Activated CD8-positive, alpha-beta memory T cell treated with anti-CD3 and anti-CD28 coated beads, Interleukin-2, amount 50 U/mL, for 4 hours (primary cell): ENCODE measurements at places on chromosomes 16 and 17.
A peak's percentile ranks its signal among the peaks of the same experiment; 100 is the strongest.

GRCh38 chr16:67393111-67393787 is at the start of gene TPPP3:
Gene TPPP3 (minus strand): TSS chr16:67393498. CDS start chr16:67391111, 2,387 bp downstream.
- no peak for DNase-seq

DNA sequence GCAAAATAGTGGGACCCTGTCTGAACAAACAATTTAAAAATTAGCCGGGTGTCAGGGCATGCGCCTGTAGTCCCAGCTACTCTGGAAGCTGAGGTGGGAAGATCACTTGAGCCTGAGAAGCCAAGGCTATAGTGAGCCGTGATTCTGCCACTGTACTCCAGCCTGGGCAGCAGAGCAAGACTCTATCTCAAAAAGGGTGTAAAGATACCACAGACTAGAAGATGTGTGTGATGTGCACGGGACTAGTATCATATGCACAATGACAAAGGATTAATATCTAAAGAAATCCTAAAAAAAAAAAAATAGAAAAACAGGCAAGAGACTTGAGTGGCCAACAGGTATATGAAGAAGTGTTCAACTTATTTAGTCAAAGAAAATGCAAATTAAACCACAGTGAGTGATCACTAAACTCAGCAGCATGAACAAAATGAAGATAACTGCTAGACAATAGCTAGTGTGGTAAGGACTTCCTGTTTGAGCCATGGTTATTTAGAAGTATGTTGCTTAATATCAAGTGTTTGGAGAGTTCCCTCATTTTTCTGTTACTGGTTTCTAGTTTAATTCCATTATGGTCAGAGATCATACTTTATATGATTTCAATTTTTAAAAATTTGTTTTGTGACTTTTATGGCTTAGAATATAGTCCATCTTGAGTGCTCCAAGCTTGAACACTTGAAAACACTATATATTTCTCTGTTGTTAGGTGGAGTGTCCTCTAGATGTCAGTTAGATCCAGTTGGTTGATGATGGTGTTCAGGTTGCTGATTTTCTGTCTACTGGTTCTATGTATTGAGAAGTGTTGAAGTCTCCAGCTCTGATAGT is 14.7 kb upstream of the SLX4 start:
- DNase-seq = no peak

GRCh38 chr16:12672986-12673385 is 130.7 kb downstream of the CPPED1 start:
- no peak for DNase-seq

DNA sequence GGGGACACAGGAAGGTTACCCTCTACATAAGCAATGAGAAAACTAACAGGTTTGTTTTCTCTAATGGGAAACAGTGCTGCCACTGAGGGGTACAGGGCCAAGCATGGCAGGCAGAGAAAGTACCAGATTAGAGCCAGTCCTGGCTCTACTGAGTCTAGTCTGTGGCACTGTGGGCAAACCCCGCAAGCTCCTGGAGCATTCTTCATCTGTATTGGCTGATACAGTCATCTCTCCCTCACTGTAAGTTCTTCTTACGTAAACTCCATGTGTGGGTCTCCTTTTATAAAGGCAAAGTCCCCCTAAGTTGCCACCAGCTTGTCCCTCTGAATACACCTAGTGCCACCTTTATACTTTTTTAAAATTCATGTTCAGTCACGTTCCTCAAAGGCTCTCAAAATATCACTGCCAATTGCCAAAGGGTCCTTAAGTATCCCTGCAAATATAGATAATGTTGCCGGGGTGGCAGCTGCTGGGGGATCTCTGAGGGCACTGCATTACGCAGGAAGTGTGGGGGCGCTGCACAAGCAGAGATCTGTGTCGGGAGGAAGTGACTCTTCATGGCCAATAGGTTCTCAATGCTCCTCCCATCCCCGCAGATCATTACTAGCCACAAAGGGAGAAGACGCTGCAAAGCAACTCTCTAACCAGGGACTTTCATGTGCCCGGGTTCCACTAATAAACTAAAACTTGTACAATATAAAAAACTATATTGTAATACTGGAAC is 18.8 kb downstream of the XPO6 start:
- DNase-seq = peak; percentile 75

DNA sequence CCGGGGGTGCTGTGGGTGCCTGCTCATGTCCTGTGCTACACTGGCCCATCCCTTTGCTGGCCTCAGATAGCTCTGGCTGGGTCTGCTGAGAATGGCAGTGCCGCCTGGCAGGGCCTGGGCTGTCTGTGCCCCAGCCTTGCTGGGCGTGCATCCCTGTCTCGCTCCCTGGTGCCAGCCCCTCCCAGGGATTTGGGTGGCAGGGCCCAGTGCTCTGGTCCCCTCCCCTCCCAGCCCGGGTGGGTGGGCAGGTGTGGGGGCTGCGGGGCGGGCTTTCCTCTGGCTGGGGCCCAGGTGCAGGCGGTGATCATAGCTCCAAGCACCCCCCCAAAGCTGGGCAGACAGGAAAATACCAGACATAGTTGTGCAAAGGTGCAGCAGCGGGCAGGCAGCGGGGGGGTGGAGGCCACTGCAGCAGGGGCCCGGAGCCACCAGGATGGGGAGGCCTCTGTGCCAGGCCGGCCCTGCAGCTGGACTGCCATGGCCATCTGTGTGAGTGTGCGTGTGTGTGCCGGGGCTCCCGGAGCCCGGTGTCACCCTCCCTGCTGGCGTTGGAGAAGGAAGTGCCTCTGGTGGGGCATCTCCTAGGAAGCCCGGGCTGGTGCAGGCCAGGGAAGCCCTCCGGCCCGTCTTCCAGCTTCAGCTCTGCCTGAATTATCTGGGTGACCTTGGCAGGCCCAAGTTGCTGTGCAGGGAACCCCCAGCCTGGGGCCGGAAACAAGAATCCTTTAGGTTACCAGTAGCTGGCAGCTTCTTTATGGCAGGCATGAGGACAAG is 7.4 kb downstream of the GLIS2 start:
- no peak for DNase-seq

- peak; percentile 42 for DNase-seq
These were observed at the start of gene CDYL2 for GRCh38 chr16:80804526-80805383. Gene CDYL2 (minus strand): TSS chr16:80804598. CDS start chr16:80804173, 425 bp downstream.

DNA sequence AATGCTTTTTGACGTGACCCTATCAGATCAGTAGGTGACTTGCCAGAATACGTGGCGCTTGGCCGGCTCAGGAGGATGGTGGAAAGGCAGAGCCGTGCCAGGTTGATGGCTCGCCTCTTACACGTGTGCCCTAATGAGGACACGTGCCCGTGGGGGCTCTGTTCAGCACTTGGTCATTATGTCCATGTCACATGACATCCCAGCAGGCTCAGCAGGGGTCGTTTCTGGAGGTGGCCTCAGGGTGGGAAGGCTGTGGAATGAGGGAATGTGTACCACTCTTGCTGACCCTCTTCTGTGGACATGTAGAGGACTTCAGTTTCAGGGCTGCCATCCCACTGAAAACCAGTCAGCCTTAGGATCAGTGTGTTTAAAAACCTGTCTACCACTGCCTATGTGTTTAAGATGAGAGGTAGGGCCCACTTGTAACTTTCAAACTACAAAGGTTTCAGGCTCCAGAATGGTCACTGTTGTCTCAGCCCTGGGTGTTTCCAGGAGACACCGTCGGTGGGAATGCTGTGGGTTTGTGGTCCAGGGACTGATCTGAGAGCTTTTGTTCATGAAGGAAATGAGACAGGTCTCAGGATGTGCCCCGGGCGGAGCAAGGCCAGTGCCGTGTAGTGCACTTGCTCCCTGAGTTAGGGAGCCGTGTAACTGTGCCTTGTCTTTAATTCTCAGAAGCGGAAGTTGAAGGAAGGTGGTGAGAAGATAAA is 12.1 kb downstream of the UBN1 start:
- no peak for DNase-seq

- DNase-seq = no peak
These were observed 88.1 kb downstream of the DNAH17 start for GRCh38 chr17:78488867-78489634.

DNA sequence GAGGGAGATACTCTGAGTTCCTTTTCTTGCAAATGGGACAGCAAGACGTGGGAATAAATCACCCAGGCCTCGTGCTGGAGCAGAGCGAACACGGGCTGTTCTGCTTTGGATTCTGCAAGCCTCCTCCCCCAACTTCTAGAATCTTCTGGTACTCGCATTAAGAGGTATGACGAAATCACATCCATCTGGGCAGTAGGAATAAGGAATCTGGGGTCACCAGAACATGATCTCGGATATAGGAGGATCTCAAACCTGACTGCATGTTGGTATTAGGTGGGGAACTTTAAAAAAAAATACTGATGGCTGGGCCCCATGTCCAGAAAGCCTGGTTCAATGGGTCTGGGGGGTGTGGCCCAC is 49.8 kb upstream of the USP7 start:
- no peak for DNase-seq

DNA sequence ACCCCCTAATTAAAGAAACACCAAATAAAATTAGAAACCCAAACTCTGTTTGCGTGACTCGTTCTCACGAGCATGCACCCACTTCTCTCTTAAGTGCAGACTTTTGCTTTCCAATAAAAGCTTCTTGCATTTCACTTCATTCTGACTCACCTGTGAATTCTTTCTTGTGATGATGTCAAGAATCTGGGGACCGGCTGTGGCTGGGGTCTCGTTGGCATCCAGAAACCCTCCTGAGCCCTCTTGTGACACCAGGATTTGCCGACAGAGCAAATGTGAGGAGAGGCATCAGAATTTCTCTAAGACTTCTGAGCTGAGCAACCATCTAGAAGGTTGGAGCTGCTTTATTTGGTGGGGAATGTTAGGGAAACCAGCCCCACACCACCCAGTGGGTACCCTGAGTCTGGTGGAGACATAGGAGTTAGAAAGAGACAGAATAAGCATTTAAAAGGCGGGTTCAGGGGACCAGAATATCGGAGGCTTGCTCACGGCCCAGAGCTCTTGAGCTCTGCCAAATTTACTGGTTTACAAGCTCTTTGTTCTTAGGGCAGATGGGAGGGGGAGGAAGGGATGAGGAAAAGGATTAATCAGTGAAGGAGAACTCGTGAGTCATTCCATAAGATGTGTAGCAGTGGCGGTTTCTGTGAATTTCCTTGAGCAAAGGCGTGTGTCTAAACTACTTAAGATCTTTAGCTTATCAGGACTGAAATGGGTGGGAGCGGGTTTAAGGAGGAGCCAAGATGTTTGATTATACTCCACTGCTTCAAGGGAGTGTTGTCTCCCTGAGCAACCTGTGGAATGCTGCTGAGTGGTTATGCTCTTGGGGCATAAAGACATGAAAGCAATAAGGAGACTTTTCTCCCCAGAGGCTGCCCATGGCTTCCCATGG is 24.2 kb upstream of the TMC5 start:
- no peak for DNase-seq

- no peak for DNase-seq
These were observed 27.2 kb downstream of the SPNS2 start for GRCh38 chr17:4525691-4526397.

DNA sequence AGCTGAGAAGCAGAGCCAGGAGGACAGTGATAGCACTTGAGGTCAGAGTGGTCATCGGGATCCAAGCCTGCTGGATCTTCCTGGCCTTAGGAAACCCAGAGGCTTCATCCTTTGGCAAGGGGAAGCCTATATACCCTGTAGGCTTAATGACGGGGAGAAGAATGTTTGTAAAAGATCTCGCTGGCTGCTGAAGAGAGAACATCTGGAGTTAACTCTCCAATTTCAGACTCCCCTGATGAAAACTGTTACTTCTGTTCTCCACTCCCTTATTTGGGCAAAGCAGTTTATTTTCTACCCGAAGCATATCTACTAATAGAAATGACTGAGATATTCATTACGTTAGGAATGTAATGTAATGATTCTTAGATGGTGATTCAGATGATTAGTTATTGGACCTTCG is 487.0 kb downstream of the CDH13 start:
- DNase-seq = no peak

- no peak for DNase-seq
These were observed 3.1 kb upstream of the SDK2 start for GRCh38 chr17:73647301-73647695.

- DNase-seq = no peak
These were observed 16.8 kb upstream of the DYNLL2 start for GRCh38 chr17:58066401-58066800.

GRCh38 chr17:78925234-78925633 is at the start of gene TIMP2:
Gene TIMP2 (minus strand): TSS chr17:78925387. CDS start chr17:78925088, 299 bp downstream.
- DNase-seq = peak; percentile 68
